ENCODE measurements at places on chromosomes 1 and 21.

- no peak for DNase-seq
These were observed 31.3 kb downstream of the MAN1C1 start for GRCh38 chr1:25647863-25648262.

- no peak for DNase-seq
These were observed 588 bp downstream of the LRRC39 start for GRCh38 chr1:100177295-100178041.

GRCh38 chr1:88661951-88662699, 21.9 kb upstream of the PKN2 start:
- no peak for DNase-seq

DNA sequence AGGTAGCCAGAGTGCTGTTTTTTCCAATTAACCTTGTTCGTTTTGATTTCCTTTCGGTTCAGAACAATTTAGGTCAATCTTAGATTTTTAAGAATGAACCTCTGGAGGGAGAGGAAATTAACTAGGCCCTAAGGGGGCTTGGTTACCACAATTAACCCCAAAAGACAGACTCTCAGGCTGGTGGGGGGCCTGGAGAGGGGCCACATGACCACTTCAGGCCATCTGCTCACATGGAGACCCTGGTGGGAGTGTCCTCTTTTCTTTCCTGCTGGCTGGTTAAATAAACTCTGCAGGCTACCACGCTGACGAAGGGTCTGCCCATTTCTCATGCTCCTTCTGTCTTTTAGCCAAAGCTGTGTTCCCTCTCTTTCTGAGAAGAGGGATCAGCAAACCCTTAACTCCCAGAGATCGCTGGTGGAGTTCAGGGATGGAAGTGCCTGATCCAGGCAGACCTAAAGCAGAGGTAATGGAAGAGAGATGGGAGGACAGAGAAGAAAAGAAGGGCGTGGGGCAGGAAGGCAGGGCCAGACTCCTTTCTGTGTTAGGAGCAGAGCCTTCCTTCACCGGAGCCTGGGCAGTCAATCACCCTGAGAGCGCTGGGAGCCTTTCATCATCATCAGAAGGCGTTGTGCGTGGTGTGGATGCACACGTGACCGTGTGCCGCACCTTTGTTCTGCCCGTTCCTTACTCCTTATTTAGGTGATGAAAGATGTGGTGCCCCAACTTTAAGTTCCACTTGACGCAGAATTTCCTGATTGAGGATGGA, 58.5 kb downstream of the KIF26B start:
- DNase-seq: no peak

- no peak for DNase-seq
These were observed 32.0 kb upstream of the AGL start for GRCh38 chr1:99818063-99818699.

DNA sequence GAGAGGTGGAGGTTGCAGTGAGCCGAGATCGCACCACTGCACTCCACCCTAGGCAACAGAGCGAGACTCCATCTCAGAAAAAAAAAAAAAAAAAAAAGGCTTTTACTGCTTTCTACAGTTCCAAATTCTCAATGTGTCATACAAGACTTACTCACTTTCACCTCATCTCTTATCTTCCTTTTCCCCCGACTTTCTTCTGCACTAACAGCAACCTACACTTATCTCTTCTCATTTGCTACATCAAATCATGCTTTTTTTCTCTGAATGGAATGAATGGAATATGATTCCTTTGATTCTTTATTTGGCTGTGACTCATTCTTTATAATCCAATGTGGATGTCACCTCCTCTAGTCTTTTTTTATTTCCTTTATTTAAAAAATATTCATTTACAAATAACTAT, 168.4 kb upstream of the DMRTA2 start:
- no peak for DNase-seq

- DNase-seq: no peak
These were observed 463 bp upstream of the PRRC2C start for GRCh38 chr1:171484760-171485374.

DNA sequence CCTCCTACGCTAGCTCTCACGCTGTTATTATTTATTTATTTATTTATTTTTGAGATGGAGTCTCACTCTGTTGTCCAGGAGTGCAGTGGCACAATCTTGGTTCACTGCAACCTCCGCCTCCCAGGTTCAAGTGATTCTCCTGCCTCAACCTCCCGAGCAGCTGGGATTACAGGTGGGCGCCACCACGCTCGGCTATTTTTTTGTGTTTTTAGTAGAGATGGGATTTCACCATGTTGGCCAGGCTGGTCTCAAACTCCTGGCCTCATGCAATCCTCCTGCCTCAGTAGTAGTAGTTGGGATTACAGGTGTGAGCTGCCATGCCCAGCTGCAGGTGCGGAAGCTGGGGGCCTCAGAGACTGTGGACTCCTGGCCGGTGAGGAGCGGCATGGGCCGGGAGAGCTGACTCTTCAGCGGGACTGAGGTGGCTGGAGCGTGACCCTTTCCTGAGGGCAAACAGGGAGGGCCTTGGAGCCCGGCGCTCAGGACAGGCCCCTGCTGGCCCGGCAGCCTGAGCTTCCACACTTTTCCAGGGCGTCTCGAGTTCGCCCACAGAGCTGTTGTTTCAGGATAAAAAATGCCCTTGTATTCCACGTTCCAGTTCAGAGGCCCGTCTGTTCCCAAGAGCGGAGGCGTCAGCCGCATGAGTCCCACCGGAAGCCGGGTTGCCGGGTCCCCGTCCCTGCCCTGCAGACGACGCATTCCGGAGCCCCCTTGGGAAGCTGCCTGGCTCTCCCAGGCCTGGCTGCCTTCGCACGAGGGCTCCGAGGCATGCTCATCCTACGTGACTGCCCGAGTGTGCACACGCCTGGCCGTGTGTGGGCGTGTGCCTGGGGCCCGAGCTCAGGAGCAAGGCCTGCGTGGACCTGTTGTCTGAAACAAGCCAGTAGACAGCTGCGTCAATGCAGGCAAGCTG, 126.2 kb downstream of the SIK1 start:
- no peak for DNase-seq

DNA sequence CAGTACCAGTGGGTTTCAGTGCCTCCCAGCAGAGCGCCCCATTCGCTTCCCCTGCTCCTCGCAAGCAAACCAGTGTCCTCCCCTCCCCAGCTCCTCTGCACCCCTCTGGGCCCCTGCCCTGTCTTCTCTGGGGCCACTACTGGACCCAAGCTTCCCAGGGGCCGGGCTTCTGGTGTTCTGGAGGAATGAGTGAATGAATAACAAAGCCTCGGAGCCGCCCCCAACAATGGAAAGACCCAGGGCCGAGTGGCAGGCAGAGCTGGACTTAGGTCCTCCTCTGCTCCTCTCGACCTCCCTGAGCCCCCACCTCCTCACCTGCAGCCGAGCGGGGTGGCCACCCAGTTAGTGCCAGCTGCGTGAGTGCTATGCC, 37.6 kb downstream of the MATN1 start:
- no peak for DNase-seq

- no peak for DNase-seq
These were observed 21.9 kb upstream of the EPS8L3 start for GRCh38 chr1:109785446-109786111.

GRCh38 chr1:99978218-99978617, 8.4 kb downstream of the SLC35A3 start:
- no peak for DNase-seq

Data from HL-60 (cell line).